ENCODE measurements at places on chromosomes 3 and 15.

GRCh38 chr3:57393977-57394376 is 101.5 kb upstream of the ASB14 start:
- no peak for DNase-seq

GRCh38 chr3:117898722-117899522 is 1135.7 kb downstream of the IGSF11 start:
- no peak for DNase-seq

GRCh38 chr3:195005251-195005620 is 265.7 kb downstream of the XXYLT1 start:
- DNase-seq: no peak

DNA sequence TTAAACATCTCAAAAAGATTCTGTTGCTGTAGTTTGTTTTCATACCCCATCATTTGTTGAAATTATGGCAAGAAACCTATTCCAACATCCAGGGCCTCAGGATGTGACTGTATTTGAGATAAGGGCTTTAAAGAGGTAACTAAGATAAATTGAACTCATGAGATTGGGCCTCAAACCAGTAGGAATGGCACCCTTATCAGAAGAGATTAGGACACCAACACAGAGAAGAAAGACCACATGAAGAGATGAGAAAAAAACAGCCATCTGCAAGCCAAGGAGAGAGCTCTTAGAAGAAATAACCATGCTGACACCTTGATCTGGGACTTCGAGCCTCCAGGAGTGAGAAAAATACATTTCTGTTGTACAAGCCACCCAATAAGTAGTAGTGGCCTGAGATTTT is 157.7 kb downstream of the CGGBP1 start:
- no peak for DNase-seq

- no peak for DNase-seq
Measured at GRCh38 chr15:55253580-55253979, 36.0 kb downstream of the RAB27A start.

DNA sequence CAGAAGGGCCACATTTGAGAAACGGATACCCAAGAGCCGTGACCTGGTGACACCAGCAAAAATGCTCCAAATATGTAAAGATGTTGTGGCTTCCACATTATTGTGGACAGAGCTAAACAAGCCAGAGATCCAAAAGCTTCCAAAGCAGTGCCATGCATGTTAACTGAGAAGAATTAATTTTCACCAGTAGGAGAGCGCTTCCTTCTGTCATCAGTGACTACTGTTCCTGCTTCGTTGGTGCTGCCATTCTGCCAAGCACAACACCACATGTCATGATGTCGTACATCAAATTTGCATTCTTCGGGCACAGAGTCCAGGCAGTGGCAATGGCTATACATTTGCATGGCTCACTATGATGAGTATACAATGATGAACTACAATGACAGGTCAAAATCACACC is 19.1 kb upstream of the CHST2 start:
- no peak for DNase-seq

DNA sequence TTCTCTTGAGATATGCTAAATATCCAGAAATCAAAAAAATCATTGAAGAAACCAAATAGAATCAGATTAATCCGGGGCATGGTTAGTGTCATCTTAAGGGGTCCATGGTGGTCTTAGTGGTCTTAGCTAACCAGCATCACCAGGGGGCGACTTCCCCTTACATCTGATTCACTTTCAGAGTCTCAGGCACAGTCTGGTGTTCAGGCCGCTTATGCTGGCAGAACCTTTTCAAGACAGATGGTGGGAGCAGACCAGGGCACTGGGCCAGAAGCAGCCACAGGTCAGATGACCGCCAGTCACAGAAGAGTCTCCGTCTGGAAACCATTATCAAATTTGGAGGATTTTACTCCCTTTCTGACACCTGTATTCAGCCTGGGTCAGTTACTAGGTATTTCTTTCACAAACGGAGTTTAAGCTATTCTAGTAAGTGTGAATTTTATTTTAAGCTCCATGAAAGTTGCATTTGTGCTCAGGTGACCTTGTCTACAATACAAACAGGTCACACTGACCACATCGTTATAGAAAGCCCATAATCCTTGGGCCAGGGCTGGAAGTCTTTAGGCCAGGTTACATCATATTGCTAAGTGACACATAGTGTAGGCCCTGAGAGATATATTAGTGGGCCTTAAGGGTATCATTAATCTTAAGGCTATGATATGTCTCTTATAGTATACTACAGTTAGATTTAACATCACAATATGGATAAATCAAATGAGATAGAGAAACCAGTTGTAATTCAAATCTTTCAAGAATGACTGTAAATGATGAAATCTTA is 365.5 kb downstream of the GBE1 start:
- DNase-seq: no peak

DNA sequence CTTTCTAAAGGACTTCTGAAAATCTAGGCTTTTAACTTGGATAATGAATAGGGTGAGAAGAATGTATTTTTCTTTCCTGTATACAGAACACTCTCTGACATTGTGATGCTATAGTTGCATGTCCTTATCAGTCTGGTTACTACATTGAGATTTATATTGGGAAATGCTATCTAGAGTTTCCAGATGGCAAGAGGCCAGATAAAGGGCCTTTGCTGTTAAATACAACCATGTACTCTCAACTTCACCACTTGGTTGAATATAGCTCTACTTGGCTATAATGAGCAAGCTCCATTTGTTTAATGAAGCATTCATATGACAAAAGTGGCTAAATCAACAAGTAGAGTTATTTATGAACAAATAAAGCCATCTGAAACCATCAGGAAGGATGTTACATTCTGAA is 91.0 kb downstream of the IGSF11 start:
- DNase-seq: no peak
